Fibroblast of lung (primary cell): ENCODE measurements at places on chromosomes 2 and 18. TPM values are rescaled to one million over a fixed set of nuclear protein-coding genes. Genes with fewer than 3 reads are reported as not detected.

DNA sequence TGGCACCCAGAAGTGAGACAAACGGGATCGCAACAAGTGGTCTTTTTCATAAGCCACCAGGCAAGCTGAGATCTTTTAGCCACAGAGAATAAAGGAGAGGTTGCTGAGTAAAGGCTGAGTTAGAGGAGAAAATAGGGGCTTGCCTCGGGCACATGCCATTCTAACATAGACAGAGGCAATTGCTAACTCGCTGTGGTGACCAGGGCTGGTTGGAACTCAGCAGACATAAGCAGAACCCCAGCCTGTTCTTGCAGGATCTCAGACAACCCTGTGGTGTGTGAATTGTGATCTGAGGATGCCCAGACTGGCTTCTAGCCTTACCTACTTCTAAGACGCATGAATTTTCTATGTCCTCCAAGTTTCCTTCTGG is 300.2 kb downstream of the CDCA7 start:
- no peak overlapping the region for H3K27ac ChIP-seq
- no peaks in the 10 kb centered on the region for H3K36me3 ChIP-seq
- no peak overlapping the region for H3K4me3 ChIP-seq
- H3K27me3 ChIP-seq = no peaks in the 10 kb centered on the region
- no peak for DNase-seq

GRCh38 chr2:47598476-47598875 is 184.5 kb upstream of the MSH6 start:
- peaks cover 3% of the 10 kb centered on the region for H3K27me3 ChIP-seq
- H3K4me3 ChIP-seq = no peak overlapping the region
- DNase-seq = no peak
- H3K27ac ChIP-seq = no peak overlapping the region
- H3K36me3 ChIP-seq = no peaks in the 10 kb centered on the region
- no peaks in the 10 kb centered on the region for H3K4me1 ChIP-seq

- no peaks in the 10 kb centered on the region for H3K27me3 ChIP-seq
- no peaks in the 10 kb centered on the region for H3K4me1 ChIP-seq
- DNase-seq = no peak
- H3K36me3 ChIP-seq = no peaks in the 10 kb centered on the region
- no peak overlapping the region for H3K4me3 ChIP-seq
Observed at GRCh38 chr2:158610059-158610458, 153.3 kb downstream of the PKP4 start.

DNA sequence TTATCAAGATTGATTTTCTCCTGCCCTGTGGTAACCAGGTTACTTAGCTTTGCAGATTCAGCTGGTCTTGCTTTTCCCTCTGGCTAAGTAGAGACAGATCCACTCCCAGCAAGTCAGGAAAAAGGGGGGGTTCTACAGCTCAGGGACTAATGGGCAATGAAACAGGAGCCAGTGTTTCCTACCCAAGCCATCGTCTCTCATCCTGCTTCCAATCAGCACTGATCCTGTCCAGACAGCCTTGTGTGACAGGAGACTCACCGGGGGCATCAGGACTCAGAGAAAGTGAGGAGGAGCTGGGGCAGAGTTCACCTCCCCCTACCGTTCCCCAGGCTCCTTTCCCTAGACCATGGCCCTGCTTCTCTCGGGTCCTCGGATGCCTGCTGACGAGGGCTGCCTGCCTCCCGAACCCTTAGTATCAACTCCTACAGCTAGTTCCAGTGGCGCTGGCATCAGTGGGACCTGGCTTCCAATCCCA is 307.6 kb downstream of the ALK start:
- no peak overlapping the region for H3K4me3 ChIP-seq
- no peaks in the 10 kb centered on the region for H3K4me1 ChIP-seq
- H3K27me3 ChIP-seq = no peaks in the 10 kb centered on the region
- H3K36me3 ChIP-seq = no peaks in the 10 kb centered on the region

GRCh38 chr2:20562540-20563225 is 88.2 kb downstream of the HS1BP3 start:
- no peak overlapping the region for H3K27ac ChIP-seq
- peaks cover 26% of the 10 kb centered on the region for H3K4me1 ChIP-seq
- H3K36me3 ChIP-seq = no peaks in the 10 kb centered on the region
- peaks cover 2% of the 10 kb centered on the region for H3K27me3 ChIP-seq
- no peak for DNase-seq

DNA sequence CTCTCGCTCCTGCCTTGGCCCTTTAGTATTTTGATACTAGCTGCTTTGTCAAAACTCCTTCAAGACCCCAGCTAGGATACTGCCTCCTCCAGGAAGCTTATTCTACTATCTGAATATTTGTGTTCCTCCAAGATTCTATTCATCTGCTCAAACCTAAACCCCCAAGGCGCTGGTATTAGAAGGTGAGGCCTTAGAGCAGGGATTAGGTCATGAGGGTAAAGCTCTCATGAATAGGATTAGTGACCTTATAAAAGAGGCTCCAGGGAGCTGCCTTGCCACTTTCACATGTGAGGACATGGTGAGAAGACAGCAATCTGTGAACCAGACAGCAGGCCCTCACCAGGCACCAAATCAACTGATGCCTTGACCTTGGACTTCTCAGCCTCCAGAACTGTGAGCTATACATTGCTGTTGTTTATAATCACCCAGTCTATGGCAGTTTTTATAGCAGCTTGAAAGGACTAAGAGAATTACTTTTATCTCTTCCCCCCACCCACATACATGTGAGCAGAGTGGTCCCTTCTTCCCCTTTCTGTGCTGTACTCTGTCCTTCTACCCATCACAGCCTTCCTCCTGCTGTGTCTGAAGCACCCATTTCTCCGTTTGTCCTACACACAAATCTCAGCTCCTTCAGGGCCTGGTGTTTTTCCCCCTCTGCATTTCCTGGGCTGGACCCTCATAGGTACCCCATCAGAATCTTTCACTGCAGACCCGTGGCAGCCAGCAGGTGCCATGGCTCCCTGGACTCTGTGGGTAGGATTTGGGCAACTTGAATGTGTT is 54.5 kb downstream of the HS1BP3 start:
- no peak overlapping the region for H3K4me3 ChIP-seq
- H3K36me3 ChIP-seq = no peaks in the 10 kb centered on the region
- H3K27ac ChIP-seq = peak overlapping the region; percentile 41
- no peaks in the 10 kb centered on the region for H3K27me3 ChIP-seq

DNA sequence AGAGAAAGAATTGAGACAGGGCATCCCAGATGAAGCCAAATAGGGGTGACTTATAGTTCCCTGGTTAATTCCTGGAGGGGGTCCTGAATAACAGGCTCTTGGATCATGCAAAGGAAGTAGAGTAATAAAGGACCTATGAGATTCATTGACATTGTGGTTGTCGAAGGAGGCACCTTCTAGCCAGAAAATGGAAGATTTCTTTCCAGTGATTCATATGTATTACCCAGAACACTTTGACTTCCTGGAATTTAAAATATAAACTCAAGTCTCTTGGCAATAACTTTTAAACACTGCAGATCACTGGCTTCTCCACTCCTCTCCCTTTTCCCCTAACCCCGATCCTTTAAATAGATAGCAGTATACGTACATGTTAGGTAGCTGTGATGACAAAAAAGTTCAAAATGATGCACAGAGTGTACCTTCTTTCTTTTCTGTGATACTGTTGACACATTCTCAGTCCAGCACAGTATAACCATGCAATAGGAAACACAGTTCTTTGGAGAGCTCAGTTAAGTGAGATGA is 211.8 kb downstream of the LTBP1 start:
- H3K27me3 ChIP-seq = no peaks in the 10 kb centered on the region
- DNase-seq = peak; percentile 97
- H3K36me3 ChIP-seq = peaks cover 2% of the 10 kb centered on the region
- H3K4me1 ChIP-seq = peaks cover 21% of the 10 kb centered on the region
- H3K27ac ChIP-seq = peak overlapping the region; percentile 93
- no peak overlapping the region for H3K4me3 ChIP-seq

- no peak for DNase-seq
- no peaks in the 10 kb centered on the region for H3K27me3 ChIP-seq
- H3K4me3 ChIP-seq = no peak overlapping the region
- H3K36me3 ChIP-seq = no peaks in the 10 kb centered on the region
- peaks cover 3% of the 10 kb centered on the region for H3K4me1 ChIP-seq
Observed at GRCh38 chr2:96212339-96212738, 3.7 kb upstream of the STARD7 start.

GRCh38 chr2:67572721-67573435 is 175.7 kb downstream of the ETAA1 start:
- peak; percentile 85 for DNase-seq
- H3K27ac ChIP-seq = no peak overlapping the region
- no peak overlapping the region for H3K4me3 ChIP-seq
- H3K36me3 ChIP-seq = no peaks in the 10 kb centered on the region
- H3K27me3 ChIP-seq = no peaks in the 10 kb centered on the region

The CFAP53 gene
- total RNA-seq = 0.99 and 1.0 TPM in 2 replicates

The NT5DC4 gene
- total RNA-seq = not detected in 2 replicates

DNA sequence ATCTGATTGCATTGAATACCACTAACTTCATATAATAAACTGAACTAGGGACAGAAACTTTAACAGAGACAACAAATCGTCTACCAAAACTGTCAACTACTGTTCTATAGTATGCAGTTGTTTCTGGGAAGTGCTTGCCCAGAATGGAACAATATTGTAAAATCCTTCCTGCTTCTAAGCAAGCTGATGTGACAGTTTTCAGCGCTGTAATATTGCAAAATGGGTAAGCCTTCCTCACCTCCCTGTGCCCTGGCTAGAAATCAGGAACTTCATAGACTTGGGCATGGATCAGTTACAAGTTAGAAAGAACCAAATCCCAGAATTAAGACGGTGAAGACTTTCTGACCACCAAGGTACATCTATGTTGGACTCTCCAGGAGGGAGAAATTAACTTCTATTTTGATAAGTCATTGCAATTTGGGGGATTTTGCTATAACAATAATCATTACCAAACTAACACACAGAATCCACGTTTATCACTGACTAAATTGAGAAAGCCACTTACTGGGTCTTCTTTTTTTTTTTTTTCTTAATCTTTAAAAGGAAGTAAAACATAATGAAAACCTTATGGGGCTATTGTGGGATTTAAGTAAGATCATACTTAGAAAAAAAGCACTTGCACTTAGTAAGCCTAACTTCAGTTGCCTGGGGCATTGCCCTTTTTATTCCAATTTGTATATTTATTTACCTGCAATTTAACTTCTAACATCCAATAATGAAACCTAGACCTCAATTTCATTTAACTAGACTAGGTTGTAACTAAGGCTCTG is 261.5 kb downstream of the TRIB2 start:
- H3K27ac ChIP-seq = no peak overlapping the region
- H3K36me3 ChIP-seq = no peaks in the 10 kb centered on the region
- DNase-seq = no peak
- H3K4me3 ChIP-seq = no peak overlapping the region
- no peaks in the 10 kb centered on the region for H3K27me3 ChIP-seq

DNA sequence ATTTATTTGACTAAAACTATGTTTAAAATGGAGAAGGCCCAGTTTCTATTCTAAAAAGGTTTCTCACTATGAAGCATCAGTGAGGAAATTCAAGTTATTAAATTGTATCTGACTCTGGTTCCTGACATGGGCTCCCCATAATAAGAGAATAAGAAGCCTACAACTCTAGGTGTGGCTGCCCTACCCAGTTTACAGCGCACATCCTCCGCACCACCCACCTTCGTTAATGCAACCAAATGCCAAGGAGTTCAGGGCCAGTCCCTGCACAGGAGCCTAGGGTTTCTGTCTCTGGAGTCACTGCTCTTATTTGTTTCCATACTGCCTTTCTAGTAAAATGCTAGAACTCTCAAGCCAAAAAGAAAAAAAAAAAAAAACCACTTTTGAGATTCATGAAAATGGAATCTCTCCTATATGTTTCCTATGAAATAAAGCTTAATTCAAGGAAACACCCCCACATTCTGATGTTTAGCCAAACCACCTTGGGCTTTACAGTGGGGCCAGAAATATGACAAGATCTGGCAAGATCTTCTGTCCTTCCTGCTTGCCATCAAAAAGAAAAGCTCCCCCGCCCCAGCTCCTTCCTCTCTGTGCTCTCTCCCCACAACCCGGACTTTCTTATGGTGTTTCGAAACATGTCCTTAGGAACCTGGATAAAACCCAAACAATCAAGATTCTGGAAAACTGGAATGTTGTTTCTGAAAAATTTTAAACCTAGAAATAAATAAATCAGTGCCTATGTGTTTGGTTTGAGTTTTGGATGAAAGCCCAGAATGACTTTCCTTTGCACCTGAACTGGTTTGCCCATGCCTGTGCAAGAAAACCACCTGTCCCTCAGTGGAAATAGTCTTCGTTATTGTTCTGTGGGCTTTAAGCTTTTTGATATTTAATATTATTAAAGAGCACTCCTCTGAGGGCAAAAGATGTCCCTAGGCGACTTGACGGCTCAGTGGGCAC is 136.7 kb downstream of the SP3 start:
- no peak overlapping the region for H3K27ac ChIP-seq
- no peak overlapping the region for H3K4me3 ChIP-seq
- H3K36me3 ChIP-seq = no peaks in the 10 kb centered on the region
- DNase-seq = peak; percentile 17
- no peaks in the 10 kb centered on the region for H3K27me3 ChIP-seq

DNA sequence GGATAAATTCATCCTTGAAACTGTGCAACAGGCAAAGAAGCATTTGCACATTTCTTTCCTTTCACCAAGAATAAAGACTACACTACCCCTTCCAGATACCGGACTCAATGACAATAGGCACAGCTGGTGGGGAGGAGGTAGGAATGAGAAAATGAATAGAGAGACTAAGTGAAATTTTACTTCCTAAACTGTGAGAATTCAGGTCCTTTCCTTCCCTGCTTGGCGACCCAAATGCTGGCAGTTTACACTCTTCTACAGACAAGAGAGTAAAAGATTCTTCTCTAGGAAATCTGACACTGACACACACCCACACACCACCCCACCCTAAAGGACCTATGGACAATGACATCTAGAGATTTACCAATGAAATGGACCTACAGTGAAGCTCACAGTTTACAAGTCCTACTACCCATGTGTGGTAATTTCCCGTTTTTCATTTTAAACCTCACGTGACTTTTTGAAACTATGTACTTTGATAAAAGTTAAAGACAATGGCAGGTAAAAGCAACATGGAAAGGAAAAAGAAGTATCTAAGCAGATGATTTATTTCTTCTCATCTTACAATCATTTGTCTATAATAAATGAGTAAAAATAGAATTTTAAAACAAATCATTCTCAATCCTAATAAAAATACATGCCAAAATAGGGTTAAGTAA is 27.9 kb downstream of the REV1 start:
- no peaks in the 10 kb centered on the region for H3K27me3 ChIP-seq
- no peak for DNase-seq
- H3K27ac ChIP-seq = no peak overlapping the region
- H3K36me3 ChIP-seq = peaks cover 3% of the 10 kb centered on the region
- H3K4me3 ChIP-seq = no peak overlapping the region
